Endothelial cell of coronary artery (primary cell): ENCODE measurements at places on chromosomes 11 and 22. TPM values are rescaled to one million over a fixed set of nuclear protein-coding genes. Genes with fewer than 3 reads are reported as not detected.

Gene CDC42EP1
- total RNA-seq = 16.5 and 23.1 TPM in 2 replicates

Gene FXYD6
- 0.28 TPM in 1 of 2 replicates, not detected in the other for total RNA-seq

Gene TP53I11
- total RNA-seq = 25.2 and 28.9 TPM in 2 replicates

Gene UEVLD
- 19.0 and 19.2 TPM in 2 replicates for total RNA-seq

Gene SESN3
- total RNA-seq = 2.4 and 4.0 TPM in 2 replicates

Gene DUSP8
- total RNA-seq = 0.45 and 0.85 TPM in 2 replicates

Gene TECTA
- 0.19 and 0.27 TPM in 2 replicates for total RNA-seq

Gene AIFM3
- total RNA-seq = 0.09 and 0.47 TPM in 2 replicates

Gene BTBD18
- total RNA-seq = not detected in 2 replicates

Gene WNT7B
- under 0.01 TPM in 1 of 2 replicates, not detected in the other for total RNA-seq

Gene OR52H1
- total RNA-seq = 0.18 and 0.19 TPM in 2 replicates

Gene FOLH1
- 0.18 and 0.85 TPM in 2 replicates for total RNA-seq

Gene GGTLC2
- total RNA-seq = not detected in 2 replicates

Gene FAM180B
- total RNA-seq = 0.09 TPM in 1 of 2 replicates, not detected in the other

Gene GSTT2
- total RNA-seq = 0.38 TPM in 1 of 2 replicates, not detected in the other

Gene BCO2
- 0.72 and 1.5 TPM in 2 replicates for total RNA-seq

Gene PHF21B
- not detected in 2 replicates for total RNA-seq

Gene CST6
- total RNA-seq = 0.09 and 0.56 TPM in 2 replicates
